ENCODE measurements at places on chromosomes 3 and 15. TPM values are rescaled to one million over a fixed set of nuclear protein-coding genes. Genes with fewer than 3 reads are reported as not detected.
A peak's percentile ranks its signal among the peaks of the same experiment; 100 is the strongest.

Gene RAB8B
- 40.5 TPM for total RNA-seq

Gene STOML1
- 14.2 TPM for total RNA-seq

Gene PRR23E
- not detected for total RNA-seq

Gene MESP2
- 1.2 TPM for total RNA-seq

GRCh38 chr15:58503139-58504027, 71.6 kb downstream of the LIPC start:
- no peak for DNase-seq

DNA sequence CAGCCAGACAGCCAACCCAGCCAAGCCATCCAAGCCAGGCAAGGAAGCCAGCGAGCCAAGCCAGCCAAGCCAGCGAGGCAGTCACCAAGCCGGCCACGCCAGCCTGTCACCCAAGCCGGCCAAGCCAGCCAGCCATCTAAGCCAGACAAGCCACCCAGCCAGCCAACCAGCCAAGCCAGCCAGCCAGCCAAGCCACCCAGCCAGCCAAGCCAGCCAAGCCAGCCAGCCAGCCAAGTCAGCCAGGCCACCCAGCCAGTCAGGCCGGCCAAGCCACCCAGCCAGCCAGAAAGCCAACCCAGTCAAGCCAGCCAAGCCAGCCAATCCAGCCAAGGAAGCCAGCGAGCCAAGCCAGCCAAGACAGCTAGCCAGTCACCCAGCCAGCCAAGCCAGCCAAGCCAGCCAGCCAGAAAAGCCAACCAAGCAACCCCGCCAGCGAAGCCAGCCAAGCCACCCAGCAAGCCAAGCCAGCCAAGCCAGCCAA, 201.2 kb downstream of the GOLGA6L6 start:
- DNase-seq = peak; percentile 89

GRCh38 chr15:48177766-48178647, at the start of gene MYEF2:
MYEF2 (minus strand) TSS chr15:48178295; CDS start chr15:48178237, 58 bp downstream.
- peak; percentile 85 for DNase-seq

DNA sequence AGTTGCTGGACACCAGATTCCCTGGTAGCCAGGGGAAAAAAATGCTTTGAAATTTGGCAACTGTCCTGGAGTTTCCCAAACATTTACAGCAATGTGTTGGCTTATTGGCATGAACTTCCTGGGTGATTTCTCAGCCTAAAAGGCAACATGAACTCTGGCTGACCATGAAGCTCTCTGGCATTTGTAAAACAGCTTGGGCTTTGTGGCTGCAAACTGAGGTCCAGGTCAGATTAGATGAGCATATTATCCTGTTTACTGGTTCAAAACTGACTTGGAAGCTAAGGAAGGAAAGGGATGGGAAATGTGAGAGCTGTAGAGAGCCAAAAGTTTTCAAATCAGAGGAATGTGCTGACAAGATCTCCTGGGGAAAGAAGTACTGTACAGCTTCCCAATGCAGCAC, 139.0 kb downstream of the P3H2 start:
- DNase-seq = no peak

DNA sequence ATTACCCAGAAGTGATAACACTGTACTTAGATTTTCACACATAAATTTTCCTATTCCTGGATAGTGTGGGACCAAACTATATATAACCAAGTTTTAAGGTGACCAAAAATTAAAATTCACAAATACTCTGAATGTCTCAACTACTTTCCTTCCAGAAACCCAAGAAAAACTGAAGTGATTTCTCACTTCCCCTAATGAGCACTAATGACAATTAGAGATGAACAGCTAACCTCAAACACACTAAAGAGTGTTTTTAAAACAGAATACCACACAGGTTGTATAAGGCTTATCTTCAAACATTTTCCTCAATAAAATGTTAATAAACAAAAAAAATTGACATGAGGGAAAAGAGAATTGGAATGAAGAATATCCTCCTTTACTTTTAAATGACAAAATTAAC, 188.2 kb downstream of the ZBTB20 start:
- DNase-seq = no peak
